ENCODE measurements at places on chromosomes 2 and 18. TPM values are rescaled to one million over a fixed set of nuclear protein-coding genes. Genes with fewer than 3 reads are reported as not detected.

UGT1A10 gene
- total RNA-seq, result not detected

PFN4 gene
- total RNA-seq, result 1.9 TPM

LYPD1 gene
- total RNA-seq, result 0.18 TPM

POTEE gene
- total RNA-seq, result not detected

MC2R gene
- not detected for total RNA-seq

C18orf54 gene
- 5.4 TPM for total RNA-seq

STRN gene
- total RNA-seq, result 27.2 TPM

FABP1 gene
- total RNA-seq, result not detected

TWIST2 gene
- 6.3 TPM for total RNA-seq

TMEFF2 gene
- 46.8 TPM for total RNA-seq

FSIP2 gene
- total RNA-seq, result 3.4 TPM

PSD4 gene
- total RNA-seq, result 8.9 TPM

ABCG5 gene
- total RNA-seq, result not detected

NEURL3 gene
- not detected for total RNA-seq

CRYGD gene
- total RNA-seq, result not detected

LOXL3 gene
- 58.1 TPM for total RNA-seq

ASAP2 gene
- 91.0 TPM for total RNA-seq

SCG2 gene
- total RNA-seq, result 132 TPM

DLGAP1 gene
- total RNA-seq, result 0.05 TPM

CCDC121 gene
- 2.5 TPM for total RNA-seq

SLC38A11 gene
- total RNA-seq, result not detected

TMEM163 gene
- total RNA-seq, result not detected

FBXO41 gene
- 1.6 TPM for total RNA-seq

DHRS9 gene
- total RNA-seq, result not detected

C2orf80 gene
- not detected for total RNA-seq

WNT10A gene
- not detected for total RNA-seq

IHH gene
- 0.18 TPM for total RNA-seq

REG1B gene
- total RNA-seq, result not detected

INPP5D gene
- 0.40 TPM for total RNA-seq

LGALSL gene
- total RNA-seq, result 7.4 TPM

KCNG2 gene
- not detected for total RNA-seq

SFXN5 gene
- 12.7 TPM for total RNA-seq

DSC2 gene
- 1.6 TPM for total RNA-seq

CD8B2 gene
- not detected for total RNA-seq

COLEC11 gene
- not detected for total RNA-seq

WIPF1 gene
- total RNA-seq, result 57.7 TPM

ONECUT2 gene
- 0.05 TPM for total RNA-seq

TEX261 gene
- total RNA-seq, result 71.2 TPM
